ENCODE measurements at places on chromosomes 1 and 21. TPM values are rescaled to one million over a fixed set of nuclear protein-coding genes. Genes with fewer than 3 reads are reported as not detected.

CD101 gene
- 0.44 TPM for total RNA-seq

SLC30A2 gene
- total RNA-seq = not detected

MTOR gene
- total RNA-seq = 36.4 TPM

IGSF5 gene
- not detected for total RNA-seq

SLAMF9 gene
- not detected for total RNA-seq

LIPI gene
- not detected for total RNA-seq
